Inflammatory macrophage (primary cell): ENCODE measurements at places on chromosomes 3 and 15.

DNA sequence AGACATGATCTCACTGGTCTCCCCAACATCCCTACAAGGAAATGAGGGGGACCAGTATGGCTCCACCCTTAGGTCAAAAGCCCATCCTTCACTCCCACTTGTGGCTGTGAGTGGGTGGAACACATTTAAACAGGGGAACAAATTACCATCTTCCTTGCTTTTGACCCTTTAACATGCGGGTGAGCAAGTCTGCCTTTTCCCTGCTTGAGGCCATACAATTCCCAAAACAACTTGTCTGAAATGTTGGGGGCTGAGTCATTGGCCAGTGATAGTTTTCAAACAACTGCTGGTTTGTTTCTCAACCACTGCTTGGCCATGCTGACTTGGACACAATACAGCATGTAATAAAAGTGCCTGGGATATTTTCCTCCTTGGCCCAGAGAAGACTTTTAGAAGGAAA lies 39.6 kb downstream of the COL8A1 start:
- DNase-seq: no peak

GRCh38 chr3:161423911-161424522 lies 52.7 kb upstream of the SPTSSB start:
- DNase-seq: peak; percentile 63

DNA sequence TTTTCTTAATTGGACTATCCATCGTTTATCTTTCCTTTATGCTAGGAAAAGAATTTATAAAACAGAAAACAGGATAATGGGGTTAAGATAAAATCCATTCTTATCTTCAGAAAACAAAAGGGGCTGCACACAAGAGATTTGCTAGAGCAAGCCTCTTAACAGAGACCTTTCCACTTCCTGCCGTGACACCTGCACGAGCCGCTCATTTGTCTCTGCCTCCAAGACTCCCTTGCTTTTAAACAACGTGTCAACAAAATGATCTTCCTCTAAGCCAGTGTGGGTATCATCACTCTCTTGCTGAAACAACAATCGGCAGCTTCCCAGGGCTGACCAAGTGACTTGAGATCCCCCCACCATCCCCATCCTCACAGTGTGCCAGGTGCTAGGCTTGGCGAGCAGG lies 33.1 kb downstream of the GABRB3 start:
- no peak for DNase-seq

DNA sequence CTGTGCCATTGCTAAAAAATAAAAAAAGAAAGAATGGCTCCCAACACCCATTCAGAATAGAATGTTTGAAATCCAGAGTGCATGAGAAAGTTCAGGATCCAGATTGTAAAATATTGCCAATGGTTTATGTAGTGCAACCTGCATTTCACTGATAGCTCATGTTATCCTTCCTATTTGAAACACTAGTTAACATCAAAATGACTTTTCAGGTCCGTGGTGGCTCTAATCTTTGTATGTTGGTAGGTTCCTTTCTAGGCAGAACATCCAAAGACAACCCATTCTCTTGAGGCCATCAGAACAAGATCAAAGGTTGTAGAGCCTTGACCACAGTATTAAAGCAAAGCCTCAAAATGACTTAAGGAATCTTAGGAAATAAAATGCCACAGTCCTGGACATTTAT lies 51.0 kb downstream of the PLCL2 start:
- no peak for DNase-seq

DNA sequence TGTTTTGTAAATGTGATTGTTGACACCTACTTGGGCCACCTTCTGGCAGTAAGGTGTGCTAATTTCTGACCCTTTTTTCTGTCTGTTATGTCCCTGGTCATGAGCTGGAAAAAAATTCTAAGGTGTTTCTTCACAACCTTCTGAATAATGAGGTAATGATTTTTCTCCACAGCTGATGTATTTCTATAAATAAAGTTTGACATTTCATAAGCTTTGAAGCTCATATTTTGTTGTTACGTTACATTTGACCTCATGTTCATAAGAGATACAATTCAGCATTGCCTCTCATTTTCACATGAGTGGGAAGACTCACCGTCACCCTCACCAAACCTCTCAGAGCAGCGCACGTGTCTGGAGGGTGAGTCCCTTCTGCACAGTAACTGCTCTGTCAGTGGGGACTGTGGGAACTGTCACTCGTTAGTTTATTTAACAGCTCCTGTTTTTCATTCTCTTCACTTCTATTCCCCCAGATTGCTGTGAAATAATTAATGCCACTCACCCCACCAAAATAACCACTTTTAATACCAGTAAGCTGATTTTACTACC lies 140.9 kb downstream of the PLCL2 start:
- DNase-seq: no peak

- DNase-seq: no peak
These were observed 3.3 kb upstream of the ISLR start for GRCh38 chr15:74170071-74170844.

- DNase-seq: no peak
These were observed 69.8 kb upstream of the EOMES start for GRCh38 chr3:27791956-27792355.

DNA sequence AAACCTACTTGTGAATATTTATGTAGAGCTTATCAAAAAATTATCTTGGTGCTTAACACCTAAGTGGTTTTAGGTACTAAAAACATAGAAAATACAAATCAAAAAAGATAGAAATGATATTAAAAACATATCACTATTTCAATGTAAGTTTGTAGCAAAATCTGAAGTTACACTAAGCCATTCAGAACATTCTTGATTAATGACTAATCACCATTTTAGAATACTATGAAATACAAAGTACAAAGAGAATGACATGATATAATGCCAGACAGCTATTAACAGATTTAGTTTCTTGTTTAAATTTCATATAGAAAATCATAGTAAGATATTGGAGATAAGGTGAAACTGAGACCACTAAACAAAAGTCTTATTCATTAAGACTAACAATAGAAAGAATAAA lies 169.7 kb upstream of the AGTR1 start:
- no peak for DNase-seq

DNA sequence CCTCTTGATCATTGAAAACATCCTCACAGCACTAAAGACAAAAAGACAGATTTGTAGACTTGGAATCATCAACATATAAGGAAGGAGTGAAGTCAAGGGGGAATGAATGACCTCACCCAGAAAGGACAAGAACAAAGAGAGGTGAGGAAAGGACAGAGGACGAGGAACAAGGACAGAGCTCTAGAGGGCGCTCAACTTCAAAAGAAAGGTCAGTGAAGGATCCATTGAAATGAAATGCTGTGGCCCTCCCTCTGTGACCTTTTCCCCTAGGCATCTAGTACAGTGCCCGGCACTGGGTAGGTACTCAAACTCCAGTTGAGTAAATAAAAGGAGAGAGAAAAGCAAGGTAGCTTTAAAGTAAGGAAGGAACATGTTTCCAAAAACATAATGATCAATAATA lies 2.6 kb downstream of the ATP8B4 start:
- DNase-seq: peak; percentile 73

DNA sequence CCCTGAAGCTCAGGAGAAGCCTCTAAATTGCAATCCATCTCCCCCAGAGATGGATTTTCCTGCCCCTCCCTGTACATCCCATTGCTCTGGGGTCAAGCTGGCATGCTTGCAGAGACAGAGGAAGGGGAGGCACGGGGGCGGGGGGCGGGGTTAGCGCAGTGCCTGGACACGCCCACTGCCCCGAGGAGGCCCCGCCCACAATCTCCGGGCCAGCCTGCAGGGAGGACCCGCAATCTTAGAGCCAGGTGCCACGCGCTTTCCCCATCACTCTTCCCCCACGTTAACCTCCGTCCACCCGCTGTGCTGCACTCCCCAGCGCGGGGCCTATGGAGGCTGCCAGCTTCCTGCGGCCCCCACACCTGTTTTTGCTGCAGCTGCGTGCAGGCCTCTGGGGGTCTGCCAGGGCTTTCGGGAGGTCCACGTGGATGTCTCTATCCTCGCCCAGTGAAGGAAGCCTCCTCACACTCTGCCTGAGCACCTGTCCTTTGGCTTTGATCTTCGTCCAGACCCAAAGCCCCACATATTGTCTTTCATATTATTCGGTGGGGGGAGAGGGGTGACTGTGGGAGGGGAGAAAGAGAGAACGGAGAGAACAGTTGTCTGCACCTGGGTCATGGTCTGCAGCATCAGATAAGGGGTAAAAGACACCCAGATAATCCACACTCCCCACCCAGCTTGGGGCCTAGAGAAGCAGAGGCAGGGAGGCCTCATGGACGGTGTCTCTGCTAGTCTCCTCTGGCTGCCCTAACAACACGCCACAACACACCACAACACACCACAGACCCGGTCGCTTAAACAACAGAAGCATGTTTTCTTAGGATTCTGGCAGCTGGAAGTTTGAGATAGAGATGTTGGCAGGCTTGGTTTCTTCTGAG lies 118.0 kb upstream of the MEF2A start:
- DNase-seq: no peak

DNA sequence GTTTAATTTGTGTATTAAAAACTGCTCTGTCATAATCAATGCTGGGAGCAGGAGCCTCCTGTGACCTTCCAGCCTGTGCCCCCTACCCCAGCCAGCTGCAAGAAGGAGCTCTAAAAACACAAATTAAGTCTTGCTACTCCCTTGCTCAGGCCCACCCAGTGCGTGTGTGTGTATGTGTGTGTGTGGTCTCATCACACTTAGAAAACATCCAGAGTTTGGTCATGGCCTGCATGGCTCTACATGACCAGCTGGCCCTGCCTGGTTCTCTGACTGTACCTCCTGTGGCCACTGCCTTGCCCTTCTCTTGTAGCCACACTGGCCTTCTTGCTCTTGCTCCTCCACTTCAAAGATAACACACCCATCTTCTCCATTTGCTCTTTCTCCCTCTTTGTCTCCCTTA lies 13.7 kb downstream of the P2RY14 start:
- no peak for DNase-seq

- DNase-seq: no peak
These were observed 3.7 kb upstream of the PLXNB1 start for GRCh38 chr3:48433472-48434118.

DNA sequence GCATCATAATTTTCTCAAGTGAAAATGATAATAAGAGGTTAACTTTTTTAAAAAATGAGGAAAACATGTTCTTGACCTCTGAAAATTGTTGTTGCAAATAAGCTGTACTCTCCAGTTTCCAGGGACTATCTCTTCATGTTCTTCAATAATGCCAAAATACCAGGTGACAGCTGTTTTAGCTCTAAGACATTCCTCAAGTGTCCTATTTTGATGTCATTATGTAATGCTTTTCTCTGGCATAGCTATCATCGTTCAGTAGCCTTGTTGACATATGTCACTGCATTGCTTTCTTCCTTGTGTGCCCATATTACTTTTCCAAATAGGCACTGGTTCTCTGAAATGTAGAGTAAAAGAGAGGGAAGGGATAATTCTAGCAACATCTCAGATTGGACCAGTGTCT lies 5.7 kb upstream of the FILIP1L start:
- no peak for DNase-seq

- DNase-seq: peak; percentile 86
These were observed 14.1 kb upstream of the HRH1 start for GRCh38 chr3:11140030-11140712.

GRCh38 chr3:194287374-194287773 lies 63.8 kb downstream of the CPN2 start:
- no peak for DNase-seq

GRCh38 chr3:63333815-63334214 lies 55.7 kb downstream of the SYNPR start:
- DNase-seq: no peak

GRCh38 chr15:25846377-25846776 lies 16.8 kb downstream of the ATP10A start:
- no peak for DNase-seq
